H4 (cell line): ENCODE measurements at places on chromosomes 2 and 18.
A peak's percentile ranks its signal among the peaks of the same experiment; 100 is the strongest.

- no peak for DNase-seq
These were observed 65.4 kb downstream of the POLE4 start for GRCh38 chr2:75023666-75024455.

GRCh38 chr2:95206096-95206495 is 1.2 kb upstream of the ZNF892 start:
- no peak for DNase-seq

GRCh38 chr2:25878361-25879132 is at the start of gene ASXL2:
Gene ASXL2, minus strand, starts transcription at chr2:25878487. Its CDS starts 265 bp downstream, at chr2:25878222.
- DNase-seq, result peak; percentile 92

DNA sequence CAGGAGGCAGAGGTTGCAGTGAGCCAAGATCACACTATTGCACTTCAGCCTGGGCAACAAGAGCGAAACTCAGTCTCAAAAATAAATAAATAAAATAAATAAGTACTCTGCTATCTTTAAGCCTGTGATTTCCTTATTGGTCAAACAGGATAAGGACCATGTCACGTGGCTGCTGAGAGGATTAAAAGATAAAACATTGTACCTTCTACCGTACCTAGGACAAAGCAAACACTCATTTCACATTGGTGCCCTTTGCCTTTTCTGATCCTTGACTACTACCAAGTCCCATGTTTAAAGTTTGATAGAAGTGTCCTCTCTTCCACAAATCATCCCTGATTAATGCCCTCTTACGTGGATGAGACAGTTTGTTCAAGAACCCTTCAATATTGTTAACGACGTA is 120.2 kb upstream of the TFCP2L1 start:
- DNase-seq, result no peak

DNA sequence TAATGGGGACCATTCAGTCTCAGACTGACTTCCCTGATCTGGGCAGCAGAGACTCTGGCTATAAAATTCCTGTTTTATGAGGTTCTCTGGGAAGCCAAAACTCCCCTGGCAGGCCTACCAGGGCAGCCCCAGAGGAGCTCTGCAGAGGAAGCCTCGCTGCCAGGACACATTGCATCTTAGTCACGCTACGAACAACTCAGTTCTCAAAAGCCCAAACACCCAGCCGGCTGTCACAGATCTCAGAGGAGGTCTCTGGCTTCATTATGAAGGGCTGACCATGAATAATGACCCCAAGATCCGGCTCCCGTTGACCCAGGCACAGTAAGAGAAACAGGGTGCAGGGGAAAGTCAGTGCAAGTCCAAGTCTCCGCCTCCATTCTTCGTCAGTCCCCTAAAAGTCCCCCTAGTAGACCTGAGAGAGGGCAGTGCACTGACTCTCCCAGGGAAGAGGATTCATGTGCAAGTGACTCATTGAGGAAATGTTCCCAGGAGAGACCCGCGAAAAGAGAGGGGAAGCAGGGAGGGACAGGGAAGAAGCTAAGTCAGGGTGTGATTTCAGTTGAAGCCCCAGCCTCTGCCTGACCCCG is 212.3 kb downstream of the CYP26B1 start:
- DNase-seq, result no peak

DNA sequence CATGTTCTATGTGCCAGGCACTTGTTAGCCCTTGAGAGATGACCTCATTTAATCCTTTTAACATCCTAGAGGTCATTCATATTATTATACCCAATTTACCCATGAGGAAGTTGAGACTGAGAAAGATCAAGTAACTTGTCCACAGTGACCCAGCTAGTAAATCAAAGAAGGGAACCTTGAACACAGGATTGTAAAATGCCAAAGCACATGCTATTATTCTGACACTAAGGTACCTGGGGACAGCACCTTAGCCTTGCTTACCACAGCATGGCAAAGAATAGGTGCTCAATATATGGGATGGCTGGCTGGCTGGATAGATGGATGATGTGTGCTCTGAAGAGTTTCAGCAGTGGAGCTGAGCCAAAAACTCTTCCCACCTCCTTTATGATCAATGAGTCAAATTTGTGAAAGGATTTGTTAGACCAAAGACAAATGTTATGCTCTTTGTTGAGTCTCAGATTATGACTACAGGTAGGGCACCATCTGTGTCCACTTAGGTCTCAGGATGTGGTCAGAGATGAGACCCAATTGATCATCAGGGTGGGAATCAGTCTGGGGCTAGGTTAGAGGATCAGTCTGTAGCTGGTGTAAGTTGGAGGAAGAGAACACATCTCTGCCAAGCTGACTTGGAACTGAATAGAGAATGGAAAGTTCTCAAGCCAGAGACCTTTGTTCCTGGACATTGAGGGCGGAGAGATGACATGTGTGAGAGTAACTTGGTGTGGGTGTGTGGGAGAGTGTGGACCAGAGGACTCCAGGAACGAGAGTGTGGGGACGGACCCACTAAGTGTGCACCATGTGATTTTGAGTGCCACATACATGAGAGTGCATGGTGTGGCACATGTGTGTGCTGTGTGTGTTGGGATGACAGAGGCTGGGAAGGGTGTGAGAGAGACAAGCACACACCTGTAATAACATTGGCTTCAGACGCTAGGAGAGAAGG is 16.3 kb upstream of the PKDCC start:
- DNase-seq, result no peak

- DNase-seq, result peak; percentile 89
These were observed 189.6 kb upstream of the SP5 start for GRCh38 chr2:170525566-170525900.

DNA sequence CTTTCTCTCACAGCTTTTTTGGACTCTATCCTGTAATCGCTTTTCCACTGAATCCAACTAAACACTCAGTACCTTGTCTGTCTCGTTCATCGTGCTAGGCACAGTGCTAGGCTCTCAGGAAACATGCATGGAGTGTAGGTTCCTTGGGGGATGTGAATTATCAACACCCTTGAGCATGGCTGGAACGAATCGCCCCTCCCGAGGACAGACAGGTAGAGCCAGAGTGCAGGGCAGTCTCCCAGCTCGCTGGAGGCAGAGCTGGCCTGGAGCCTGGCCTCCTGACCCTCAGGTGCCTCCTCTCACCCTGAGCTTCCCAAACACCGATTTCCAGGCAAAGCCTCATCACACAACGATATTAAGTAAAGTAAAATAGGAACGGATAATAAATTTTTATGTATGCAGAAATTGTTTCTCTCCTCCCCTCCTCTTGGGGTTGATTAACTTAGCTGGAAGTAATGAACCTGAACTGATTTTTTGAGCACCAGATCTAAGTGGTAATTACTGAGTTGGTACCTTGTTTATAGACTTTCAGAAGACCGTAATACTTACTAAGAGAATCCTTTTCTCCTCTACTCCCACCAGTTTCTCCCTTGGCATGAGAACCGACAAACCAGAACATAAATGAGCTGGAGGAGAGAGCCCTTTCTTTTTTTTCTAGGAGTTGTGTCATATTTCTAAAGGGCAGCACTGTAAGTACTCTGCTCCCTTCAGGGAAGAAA is 90.5 kb downstream of the MSH2 start:
- DNase-seq, result no peak

DNA sequence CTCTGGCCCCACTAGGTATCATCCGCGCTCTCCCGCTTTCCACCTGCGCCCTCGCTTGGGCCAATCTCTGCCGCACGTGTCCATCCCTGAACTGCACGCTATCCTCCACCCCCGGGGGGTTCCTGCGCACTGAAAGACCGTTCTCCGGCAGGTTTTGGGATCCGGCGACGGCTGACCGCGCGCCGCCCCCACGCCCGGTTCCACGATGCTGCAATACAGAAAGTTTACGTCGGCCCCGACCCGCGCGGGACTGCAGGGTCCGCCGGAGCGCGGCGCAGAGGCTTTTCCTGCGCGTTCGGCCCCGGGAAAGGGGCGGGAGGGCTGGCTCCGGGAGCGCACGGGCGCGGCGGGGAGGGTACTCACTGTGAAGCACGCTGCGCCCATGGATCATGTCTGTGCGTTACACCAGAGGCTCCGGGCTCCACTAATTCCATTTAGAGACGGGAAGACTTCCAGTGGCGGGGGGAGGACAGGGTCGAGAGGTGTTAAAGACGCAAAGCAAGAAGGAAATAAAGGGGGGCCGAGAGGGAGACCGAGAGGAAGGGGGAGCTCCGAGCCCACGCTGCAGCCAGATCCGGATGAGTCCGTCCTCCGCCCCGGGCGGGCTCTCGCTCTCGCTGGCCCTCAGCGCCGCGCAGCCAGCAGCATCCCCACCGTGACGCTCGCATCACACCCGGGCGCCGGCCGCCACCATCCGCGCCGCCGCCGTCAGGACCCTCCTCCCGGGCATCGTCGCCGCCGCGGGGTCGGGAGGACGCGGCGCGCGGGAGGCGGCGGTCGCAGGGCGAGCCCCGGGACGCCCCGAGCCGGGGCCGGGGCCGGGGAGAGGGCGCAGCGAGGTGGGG is 664 bp downstream of the NETO1 start:
- DNase-seq, result no peak

- no peak for DNase-seq
These were observed 3.7 kb downstream of the NFATC1 start for GRCh38 chr18:79399275-79400081.

DNA sequence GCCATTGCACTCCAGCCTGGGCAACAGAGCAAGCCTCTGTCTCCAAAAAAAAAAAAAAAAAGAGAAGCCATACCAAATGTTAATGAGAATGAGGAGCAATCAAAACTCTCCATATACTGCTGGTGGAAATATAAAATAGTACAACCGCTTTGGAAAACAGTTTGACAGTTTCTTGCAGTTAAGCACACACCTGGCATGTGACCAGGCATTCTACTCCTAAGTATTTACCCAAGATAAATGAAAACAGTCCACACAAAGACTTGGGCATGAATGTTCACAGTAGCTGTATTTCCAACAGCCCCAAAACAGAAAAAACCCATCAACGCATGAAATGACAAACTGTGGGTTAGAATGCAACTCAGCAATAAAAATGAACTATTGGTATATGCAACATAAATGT is 76.0 kb upstream of the ST8SIA5 start:
- DNase-seq, result no peak

DNA sequence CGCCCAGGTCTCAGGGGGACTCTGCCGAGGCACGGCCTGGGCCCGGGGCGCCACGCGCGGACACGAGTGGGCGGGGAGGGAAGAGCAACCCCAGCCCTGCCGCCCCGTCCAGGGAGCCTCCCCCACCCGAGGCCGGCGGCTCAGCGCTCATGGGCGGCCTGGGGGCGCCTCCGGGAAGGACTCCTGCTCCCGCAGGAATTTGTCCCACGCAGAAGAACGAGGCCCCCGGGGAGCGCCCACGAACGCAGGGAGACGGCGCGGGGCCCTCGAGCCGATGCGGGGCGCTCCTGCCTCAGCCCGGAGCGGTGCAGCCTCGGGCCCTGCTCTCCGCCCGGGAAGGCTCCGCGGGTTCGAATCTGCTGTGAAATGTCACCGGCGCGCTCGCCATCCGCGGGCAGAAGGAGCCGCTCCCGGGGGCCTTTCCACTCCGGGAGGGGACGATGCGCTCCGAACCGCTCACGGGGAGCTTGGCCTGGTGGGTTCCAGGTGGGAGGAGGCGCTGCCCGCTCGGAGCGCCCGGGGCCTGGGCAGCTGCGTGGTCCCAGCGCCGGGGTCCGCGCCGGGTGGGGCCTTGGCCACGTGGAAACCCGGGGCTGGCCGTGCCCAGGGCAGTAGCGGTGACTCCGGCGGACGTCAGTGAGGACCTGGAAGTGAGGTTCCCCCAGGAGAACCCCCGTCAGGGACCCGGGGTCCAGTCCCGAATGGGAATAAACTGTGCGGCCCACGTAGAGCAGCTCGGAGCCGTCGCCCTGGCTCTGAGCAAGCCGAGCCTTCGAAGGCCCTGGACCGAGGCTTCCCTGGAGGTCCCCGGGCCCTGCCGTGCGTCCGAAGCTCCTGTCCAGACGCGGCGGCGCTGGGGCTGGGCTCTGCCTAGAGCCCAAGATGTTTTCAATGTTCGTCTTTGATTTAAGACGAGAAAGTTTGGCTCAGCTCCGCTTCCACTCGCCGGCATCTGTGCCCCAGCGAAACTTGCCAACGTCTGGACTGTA is 41.4 kb upstream of the CTDP1 start:
- DNase-seq, result no peak

GRCh38 chr2:60581433-60582282 is 28.2 kb upstream of the BCL11A start:
- DNase-seq, result peak; percentile 25

- peak; percentile 87 for DNase-seq
These were observed 19.4 kb downstream of the KLHL29 start for GRCh38 chr2:23404426-23404825.

DNA sequence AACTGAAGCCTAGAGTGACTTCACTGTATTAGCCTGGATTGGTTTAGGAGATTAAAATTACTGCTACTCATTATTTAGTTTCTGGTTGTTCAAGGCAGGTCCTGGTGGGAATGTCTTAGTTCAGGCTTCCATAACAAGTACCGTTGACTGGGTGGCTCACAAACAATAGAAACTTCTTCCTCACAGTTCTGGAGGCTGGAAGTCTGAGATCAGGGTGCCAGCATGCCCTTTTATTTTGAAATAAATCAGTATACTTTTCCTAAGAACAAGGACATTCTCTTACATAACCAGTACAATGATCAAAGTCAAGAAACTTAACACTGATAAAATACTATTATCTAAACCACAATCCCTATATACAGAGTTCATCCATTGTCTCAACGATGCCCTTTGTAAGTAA is 4.0 kb upstream of the DAW1 start:
- DNase-seq, result no peak

DNA sequence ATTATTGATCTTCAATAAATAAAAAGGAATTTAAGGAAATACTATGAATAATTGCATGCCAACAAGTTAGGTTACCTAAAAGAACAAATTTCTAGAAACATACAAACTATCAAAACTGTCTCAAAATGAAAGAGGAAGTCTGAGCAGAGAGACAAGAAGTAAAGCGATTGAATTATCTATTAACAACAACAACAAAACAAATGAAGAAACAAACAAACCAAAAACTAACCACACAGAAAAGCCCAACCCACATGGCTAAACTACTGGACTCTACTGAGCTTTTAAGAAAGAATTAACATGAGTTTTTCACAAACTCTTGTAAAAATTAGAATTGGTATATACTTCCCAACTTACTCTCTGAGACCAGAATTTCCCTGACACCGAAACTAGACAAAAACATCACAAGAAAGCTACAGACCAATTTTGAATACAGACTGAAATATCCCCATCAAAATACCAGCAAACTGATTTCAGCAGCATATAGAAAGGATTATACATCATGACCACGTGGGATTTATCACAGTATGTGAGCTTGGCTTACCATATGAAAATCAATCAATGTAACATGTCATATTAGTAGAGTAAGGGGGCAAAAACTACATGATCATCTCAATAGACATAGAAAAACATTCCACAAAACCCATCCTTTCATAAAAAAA is 16.6 kb upstream of the GALNT1 start:
- no peak for DNase-seq

DNA sequence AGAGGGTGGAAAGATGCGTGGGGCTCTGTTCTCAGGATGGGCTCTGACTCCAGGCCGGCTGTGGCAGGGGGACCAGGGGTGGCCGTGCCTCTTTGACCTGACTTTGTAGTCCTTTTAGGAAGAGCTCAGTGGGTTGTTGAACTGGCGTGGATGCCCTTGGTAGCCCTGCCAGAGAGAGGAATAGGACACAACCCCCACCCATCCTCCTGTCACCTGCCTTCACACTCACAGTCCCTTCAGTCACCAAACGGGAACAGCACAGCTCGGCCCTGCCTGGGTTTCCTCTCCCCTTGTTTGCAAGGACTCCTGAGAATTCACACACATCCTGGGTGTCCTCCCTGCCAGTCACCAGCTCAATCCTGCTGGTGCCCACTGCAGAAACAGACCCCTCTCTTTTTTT is 20.1 kb upstream of the MRPL33 start:
- DNase-seq, result no peak
